ENCODE measurements at places on chromosomes 3 and 15.

DNA sequence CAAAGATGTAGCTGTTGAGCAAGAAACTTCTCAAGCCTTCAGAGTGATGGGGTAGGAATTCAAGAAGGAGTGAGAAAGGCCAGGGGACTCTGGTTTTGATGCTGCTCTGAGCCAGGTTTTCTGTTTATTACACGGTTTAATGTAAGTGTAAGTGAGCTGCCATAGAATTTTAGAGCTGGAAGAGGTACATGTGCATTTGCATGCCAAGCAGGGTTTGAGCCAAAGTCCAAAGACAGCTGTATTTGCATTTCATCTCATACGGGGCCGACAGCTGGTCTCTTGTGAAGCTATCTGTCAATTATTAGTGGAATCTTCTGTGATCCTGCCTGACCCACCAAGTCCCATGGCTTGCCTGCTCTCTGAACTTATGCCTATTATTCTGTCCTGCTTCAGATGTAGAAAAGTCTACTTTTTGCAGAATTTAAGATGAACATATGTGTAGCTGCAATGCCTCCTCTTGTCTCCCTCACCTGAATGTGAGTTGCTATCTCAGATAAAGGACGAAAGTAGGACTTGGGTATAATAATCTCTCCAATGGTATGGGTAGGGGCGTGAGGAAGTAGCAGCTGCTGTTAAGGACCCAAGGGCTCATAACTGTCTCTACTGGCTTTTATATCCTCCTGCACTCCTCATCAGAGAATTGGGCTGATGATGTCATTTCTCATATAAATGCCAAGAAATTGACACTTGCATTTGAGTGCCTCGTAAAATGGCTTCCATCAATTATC lies 160.0 kb downstream of the SQOR start:
- DNase-seq = no peak

- no peak for DNase-seq
Measured at GRCh38 chr15:96171853-96172296, 158.6 kb upstream of the NR2F2 start.

DNA sequence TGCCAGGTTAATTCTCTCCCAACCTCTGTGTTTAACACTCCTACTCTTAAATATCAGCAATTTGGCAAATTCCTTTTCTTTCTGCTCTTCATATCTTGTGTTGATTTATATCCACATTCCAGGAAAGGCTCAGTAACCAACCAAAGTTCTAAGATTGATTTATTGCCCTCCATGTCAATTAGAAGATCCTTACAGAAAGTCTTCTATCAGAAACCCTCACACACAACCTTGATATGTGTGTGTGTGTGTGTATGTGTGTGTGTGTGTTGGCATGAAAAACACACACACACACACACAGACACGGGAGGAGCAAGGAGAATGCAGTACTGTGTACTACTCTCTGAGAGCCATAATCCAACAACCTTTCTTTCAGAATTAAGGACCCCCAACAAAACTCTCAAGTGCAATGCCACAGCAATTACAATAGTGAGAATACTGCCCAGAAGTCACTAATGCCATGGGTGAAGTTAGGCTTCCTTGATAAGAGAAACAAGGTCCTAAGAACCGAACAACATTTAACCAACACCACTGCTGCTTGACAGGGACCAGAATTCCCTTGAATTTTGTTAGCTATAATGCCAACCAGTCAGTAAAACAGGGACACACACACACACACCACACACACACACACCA lies 1.1 kb downstream of the LSAMP start:
- DNase-seq = no peak

DNA sequence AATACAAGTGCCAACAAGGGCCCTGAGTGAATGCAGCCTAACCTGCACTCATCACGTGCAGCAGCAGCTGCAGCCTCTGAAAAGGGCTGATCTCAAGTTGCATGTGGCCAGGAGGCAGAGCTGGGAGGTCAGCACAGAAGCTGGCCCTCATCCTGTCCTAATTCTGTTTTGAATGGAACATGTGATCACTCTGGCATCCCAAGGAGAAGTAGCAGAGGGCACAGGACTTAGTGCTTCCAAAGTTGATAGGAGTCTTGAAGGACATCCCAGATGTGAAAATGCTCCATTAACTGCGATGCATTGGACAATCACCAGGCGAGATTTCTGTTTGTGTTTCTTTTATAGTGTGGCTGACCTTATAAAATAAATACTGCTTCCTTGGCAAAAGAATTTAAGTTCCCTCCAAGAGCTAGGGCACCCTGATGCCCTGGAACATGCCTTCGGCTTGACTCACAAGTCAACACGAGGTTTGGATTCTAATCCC lies 31.6 kb upstream of the STAG1 start:
- DNase-seq = no peak

- no peak for DNase-seq
Measured at GRCh38 chr3:82791241-82791640, 1029.8 kb upstream of the GBE1 start.

DNA sequence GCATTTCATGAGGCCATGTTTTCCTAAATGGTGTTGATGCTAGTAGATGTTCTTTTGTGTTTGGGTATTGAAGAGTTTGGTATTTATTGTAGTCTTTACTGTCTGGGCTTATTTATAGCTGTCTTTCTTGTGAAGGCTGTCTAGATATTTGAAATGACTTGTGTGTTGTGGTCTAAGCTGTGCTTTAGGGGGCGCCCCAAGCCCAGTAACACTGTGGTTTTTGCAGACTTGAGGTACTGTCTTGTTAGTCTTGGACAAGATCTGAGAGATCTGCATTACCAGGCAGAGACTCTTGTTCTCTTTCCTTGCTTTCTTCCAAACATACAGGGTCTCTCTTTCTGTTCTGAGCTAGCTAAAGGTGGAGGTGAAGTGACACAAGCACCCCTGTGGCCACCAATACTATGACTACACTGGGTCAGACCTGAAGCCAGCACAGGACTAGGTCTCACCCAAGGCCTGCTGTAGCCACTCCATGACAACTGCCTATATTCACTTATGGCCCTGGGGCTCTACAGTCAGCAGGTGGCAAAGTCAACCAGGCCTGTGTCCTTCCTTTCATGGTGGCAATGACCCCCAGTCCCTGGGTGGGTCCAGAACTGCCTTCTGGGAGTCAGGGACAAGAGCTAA lies 152.1 kb upstream of the TBC1D5 start:
- no peak for DNase-seq

GRCh38 chr3:11212299-11212608 lies 58.0 kb downstream of the HRH1 start:
- no peak for DNase-seq
